ENCODE measurements at places on chromosomes 5 and 9.

DNA sequence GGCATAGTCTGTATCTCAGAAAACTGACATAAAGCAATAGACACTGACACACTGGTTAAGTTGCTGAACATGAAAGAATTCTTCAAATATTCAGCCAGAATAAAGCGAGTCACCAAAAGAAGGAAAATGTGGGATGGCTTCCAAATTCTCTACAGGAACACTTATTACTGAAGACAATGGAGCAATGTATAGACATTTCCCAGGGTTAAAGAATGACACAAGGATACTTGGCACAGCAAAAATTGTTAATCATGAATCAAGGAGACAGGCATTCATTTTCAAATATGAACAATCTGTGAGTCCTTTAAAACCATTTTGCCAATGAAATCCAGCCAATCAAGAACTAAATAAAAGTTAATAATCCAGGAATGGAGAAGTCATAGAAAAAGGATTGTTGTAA, 92.5 kb downstream of the MTX3 start:
- no peak for DNase-seq

DNA sequence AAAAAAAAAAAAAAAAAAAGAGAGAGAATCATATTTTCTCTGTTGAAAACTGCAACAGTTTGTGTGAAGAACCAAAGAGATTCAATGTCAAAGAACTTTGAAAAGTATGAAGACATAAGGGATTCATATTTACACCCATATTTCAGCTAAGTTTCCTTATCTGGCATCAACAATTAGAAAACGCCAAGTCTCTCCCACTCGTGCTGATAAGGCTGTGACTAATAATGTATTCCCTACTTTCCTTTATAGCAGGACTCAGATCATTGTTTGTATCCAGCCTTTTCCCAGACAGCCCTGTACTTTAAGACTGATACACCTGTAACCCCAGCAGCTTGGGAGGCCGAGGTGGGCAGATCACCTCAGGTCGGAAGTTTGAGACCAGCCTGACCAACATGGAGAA, 54.1 kb upstream of the STK32A start:
- no peak for DNase-seq

- no peak for DNase-seq
Observed at GRCh38 chr5:172085738-172086137, 79.3 kb upstream of the FBXW11 start.

DNA sequence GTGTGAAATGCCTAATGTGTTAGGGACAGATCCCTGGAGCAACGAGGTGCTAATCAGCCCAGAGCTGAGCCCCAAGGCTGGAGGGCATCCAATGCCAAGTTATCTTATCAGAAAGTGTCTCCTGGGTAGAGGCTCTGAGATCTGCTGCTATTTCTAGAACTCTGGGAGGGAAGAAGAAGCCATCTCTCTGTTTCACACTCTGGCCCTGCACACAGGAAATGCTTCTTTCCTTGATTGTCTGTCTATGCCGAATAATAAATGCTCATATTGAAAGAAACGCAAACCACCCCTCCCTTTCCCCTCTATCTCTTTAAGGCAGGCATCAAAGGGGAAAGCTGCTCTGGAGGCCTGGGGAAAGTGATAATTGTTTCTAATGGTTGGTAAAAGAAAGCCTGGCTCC, 166.7 kb downstream of the PAPPA start:
- no peak for DNase-seq

- no peak for DNase-seq
Observed at GRCh38 chr5:35762368-35762767, 94.3 kb upstream of the IL7R start.

GRCh38 chr5:88377240-88377639, 108.6 kb upstream of the TMEM161B start:
- no peak for DNase-seq

DNA sequence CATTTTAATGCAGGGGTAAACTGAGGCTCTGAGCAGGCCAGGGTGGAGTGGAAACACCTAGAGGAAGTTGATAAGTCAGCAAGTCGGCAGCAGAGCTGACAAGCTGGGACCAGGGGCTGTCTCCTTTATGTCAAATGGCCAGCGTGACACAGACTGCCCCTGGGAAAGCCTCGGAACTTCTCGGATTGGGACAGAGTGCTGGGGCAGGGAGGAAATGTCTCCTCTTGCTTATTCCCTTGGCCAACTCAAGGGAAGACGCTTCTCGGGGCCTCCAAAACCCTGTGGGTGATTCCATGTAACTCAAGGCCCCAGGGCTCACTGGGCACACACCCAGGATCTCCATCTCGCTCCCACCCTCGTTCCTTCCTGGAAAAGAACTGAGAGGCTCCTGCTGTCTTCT, 25.4 kb upstream of the ANXA6 start:
- DNase-seq = no peak

DNA sequence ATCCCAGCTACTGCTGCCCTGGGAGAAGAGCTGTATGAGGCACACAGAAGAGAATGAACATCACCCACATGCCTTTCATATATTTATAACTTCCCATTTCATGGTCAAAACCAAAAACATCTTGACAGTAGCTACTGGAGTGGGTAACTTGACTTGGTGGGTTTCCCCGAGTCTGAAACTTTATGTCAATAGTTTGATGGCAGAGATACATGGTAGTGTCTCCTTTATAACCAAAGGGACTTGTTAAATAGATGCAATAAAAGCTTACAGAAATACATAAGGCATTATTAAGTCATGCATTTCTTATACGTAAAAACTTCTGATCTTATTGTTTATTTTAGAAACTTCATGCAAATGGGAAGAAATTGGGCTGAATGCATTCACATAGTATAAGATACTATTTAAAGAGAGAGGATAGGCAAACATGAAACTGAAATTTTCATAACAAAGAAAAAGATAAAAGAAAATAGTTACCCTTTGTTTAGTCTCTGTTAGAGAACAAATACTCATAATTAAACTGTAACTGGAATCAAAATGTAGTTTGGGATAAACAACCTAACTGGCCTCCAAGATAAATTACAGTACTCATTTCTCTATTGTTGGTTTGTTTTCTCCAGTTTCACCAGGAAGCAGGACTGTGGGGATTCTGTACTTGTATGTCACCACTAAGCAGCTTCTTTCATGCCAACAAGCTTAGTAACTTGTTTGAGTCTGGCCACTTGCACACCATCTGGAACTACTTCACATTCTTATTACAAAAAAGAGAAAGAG, 459.3 kb upstream of the MEF2C start:
- no peak for DNase-seq

DNA sequence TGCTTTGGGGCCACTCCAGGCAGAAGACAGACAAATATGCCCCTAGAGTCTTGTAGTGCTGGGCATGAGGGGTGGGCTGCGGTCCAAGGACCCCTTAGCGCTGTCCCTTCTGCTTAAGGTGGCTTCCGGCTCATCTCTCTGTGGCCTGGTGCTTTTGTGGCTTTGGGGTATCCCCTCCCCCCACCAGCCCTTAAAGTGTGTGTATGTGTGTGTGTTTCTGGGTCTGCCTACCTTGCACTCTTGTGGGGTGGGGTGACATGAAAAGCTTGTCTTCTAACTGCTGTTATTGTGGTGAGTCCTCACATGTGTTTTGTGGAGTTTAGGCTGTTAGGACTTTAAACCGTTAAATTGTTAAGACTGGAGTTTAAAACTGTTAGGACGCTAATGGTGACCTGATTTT, 23.6 kb downstream of the MARCHF6 start:
- DNase-seq = no peak

DNA sequence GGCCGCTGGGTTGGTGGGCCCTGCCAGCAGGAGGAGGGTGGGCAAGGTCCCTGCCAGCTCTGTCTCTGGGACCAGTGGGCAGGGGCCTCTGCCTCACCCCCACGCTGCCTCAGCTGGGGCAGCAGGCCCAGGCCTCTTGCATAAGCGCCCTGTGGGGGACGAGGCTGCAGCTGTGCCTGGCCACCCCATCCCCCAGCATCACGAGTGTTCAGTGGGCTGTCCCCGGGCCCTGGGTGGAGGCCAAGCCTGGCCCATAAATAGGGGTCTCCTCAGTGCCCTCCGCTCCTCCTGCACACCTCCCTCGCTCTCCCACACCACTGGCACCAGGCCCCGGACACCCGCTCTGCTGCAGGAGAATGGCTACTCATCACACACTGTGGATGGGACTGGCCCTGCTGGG, at the start of gene PTGDS:
PTGDS (plus strand) TSS at position 282 of the 400 bp plus-strand sequence; CDS start at position 357, 75 bp downstream.
- DNase-seq = no peak

GRCh38 chr5:35771300-35771699, 85.4 kb upstream of the IL7R start:
- no peak for DNase-seq

GRCh38 chr5:62000646-62001045, 305.4 kb upstream of the KIF2A start:
- no peak for DNase-seq

DNA sequence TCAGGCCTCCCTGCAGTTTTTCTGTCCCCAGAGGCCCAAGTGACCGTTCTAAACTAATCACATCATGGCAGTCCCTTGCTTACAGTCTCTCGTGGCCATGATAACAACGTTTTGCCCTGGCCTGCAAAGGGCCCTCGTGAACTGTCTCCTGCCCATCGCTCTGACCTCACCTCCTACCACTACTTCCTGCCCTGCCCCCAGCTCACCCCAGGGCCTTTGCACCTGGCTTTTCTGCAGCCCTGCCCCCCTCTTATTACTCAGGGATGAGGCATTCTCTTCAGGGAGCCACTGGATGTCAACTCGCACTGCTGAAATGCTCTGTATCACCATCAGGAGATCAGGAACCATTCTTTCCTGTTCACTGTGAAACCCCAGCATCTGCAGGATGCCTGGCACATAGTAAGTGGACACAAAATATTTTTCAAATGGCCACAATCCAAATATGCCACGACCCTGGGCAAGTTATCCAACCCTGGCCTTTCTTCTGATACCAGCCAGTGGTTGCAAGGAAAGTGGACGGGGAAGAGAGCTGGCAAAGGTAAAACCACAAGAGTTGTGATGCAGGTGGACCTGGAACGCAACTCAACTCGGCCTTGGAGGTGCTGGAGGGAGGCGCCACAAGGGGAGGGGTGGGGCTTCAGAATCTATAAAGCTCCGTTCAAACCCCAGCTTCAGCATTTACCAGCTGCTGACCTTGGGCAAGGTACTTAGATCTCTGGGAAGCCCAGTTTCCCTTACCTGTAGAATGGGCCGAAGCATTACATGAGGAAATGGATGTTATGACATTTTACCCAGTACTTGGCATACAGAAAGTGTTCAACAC, 1.7 kb downstream of the SNCB start:
- no peak for DNase-seq

- no peak for DNase-seq
Observed at GRCh38 chr9:86598411-86599239, 244.4 kb upstream of the TUT7 start.

DNA sequence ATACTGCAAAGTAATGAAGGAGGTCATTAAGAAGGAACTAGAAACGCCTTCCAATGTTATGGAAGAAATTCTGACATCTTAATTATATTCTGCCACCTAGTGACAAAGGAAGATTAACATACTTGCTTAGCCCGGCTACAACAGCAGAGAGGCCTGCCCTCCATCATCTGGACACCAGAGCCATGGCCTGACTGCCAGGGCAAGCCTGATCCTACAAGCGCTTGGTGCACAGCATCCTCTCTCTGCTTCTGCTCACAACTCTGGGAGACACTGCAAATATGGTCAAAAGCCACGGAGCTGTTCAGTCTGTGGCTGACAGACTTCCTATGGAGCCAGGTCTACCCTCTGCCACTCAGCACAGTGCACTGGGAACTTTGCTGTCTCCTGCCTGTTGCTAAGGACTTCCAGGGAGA, 87.3 kb upstream of the SLC44A1 start:
- peak; percentile 28 for DNase-seq

DNA sequence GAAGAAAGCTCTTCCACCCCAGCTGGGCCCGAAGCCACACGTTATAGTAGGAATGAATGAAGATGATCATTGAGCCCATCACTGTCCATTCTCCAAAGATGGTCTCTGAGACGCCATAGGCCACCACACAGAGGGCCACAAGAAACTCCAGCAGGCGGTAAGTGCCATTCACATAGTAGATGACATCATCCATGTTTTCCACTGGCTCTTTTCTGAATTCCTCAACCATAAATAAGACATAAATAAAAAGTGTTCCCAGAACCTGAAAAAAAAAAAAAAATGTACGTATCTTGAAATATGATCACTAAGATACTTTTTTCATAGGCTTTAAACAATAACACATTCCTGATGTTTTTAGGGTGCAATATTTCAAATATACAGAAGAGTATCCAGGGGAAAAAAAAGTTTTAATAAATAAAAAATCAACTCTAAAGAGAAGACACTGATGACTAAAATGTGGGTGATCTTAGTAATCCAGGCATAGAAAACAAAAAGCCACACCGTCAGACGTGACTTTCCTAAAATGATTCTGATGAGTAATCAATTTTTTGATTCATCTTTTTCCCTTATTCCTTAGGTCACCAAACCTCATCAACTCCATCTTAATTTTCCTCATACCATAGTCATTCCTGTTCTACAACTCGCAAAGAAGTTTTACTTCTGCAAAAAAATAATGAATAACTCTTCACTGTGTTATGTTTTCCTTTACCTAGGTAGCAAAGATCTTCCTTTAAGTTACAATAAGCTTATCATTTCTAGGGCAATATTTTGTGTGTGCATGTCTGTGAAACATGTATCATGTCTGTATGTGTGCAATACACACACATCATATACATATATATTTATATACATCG, 47.8 kb downstream of the RNF145 start:
- no peak for DNase-seq

GRCh38 chr5:176183321-176184074, 54.7 kb upstream of the SIMC1 start:
- DNase-seq = no peak

- DNase-seq = peak; percentile 31
Observed at GRCh38 chr9:85610074-85610860, 131.5 kb downstream of the AGTPBP1 start.

DNA sequence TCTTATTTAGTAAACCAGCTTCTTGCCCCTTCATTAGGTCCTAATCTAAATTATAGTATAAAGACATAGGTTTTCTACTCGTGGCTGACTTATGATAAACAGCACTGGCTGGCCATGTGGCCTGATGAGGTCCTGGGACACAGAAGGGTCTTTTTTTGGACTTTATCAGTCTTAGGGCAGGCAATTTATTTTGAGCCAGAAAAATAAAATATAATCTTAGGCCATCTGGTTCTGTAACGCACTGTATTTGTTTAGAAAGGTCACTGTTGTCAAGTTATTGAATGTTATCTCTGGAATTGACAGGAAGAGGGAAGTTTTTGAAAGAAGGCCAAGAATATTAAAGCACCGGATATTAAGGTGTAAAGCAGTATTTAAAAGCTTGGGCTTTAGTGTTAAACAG, 53.9 kb downstream of the RFX3 start:
- DNase-seq = no peak

DNA sequence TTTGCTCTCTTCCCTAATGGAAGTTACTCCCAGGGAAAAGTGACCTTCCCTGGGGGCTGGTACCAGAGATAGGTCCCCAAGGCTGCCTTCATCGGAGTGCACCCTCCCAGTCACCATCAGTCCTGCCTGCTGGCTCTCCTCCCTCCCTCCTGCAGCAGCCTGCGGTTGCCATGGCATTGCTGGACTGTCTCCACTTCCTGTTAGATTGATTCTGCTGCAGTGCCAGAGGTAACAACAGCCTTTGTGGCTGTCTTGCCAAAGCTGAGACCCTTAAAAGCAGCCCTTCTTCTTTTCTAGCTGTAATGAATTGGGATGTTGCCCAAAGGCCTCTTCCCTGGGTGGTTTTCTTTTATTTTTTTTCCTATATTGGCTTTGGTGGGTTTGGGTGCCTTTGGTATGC, 78.1 kb upstream of the PRLR start:
- no peak for DNase-seq
